ENCODE measurements at places on chromosomes 7 and 10.

DNA sequence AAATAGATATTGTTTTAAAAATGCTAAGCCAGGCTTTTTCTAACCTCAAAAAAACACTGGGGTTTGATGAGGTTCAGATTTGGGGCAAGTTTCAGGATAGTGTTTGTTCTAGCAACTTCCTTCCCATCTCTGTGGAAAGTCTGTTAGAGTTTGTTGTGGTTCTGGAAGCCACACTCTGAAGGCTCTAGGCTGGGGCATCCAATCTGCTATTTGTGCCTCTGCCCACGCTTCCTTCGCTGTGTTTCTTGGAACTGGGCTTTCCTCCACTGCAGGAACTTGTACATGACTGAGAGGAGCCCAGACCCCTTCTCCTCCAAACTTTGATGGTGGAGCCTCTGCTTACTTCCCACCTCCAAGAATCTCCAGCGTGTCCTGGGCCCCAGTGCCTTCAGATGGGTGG is 108.5 kb upstream of the SLC25A13 start:
- no peak for DNase-seq

GRCh38 chr7:135709508-135709907 is 18.5 kb downstream of the SLC13A4 start:
- DNase-seq, result no peak

DNA sequence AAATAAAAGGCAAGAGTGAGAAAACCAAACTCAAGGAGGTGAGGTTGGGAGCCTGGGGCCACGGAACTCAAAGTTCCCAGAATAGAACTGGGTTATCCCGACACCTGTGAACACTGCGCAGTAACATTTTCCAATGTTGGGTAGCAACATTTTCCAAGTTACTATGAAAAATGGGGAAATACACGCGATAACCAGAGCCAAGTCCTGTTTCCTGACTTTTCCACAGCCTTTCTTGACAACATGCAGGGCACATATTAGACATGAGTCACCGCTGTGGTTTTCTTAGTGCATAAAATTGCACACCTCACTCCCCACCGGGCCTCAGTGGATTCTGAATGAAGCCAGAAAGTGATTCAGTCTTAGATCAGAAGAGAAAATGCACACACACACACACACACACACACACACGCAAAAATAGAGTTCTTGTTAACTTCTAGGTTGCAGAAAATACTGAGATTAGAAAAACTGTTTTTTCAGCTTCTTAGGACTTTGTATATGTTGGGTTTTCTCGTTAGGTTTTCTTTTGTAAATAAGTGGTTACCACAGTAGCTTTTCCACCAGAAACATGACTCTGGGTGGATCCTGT is 70.0 kb downstream of the CAMK1D start:
- peak; percentile 5 for DNase-seq

- DNase-seq, result no peak
Measured at GRCh38 chr7:115004121-115004520, 82.2 kb downstream of the MDFIC start.

- no peak for DNase-seq
Measured at GRCh38 chr7:24024276-24025068, 259.5 kb upstream of the NPY start.

DNA sequence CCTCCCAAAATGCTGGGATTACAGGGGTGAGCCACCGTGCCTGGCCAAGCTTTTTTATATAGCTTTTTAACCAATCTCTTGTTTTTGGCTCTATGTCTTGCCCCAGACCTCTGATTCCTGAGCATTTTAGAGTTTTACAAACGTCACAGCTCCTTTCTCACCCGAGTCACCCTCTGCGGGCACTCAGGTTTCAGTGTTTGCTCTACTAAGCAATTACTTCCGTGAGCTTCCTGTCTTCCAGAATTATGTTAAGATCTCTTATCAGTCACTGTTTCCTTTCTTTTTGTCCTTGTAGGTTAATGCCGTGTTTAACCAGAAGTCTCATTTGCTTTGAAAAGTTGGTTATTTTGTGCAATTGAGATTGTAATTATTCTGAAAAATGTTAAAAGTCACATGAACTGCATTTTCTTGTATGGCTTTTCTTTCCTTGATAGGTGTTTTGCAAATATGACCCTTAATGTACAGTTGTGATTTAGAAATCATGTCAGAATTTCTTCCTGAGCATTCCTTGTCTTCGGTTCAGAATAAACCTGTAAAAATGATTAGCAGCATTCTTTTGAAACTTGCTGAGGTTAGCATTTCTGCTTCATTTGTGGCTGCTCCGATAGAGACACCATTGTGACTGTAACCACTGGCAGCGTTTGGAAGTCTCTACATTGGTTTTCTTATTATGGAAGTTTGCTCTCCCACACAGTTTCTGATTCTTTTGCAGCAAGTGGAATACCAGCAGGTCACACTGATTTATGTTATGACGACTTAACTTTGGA is 4.5 kb upstream of the HKDC1 start:
- DNase-seq, result no peak

DNA sequence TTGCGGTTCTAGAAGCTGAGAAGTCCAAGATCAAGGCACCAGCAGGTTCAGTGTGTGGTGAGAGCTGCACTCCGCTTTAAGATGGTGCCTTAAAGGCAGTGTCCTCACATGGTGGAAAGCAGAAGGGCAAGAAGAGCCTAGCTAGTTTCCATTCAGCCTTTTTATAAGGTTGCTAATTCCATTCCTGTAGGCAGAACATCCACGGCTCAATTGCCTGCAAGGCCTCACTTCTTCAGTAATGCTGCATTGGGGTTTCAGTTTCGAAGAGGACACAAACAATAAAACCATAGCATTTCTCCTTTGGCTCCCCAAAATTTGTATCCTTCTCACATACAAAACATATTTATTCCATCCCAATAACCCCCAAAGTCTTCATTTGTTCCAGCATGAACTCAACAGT is 109.5 kb upstream of the KCND2 start:
- no peak for DNase-seq

- DNase-seq, result no peak
Measured at GRCh38 chr10:132429281-132430230, 32.6 kb downstream of the PWWP2B start.

DNA sequence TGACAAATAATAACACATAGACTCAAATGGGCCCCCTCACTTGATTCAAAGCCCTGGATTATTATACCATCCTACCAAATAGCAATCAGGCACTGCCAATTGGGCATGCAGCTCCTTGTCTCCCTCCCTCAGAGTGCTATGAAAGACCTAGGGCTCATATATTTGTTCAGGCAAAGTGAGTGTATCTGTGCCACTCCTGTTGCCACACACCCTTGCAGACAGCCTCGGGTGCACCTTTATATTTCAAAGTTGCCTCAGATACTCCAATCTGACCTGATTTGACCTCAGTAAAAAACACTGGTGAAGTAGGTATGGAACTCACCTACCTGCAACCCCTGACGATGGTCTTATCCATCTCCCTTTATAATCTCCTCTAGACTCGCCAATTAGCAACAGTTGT is 3.0 kb upstream of the NAMPT start:
- DNase-seq, result no peak

DNA sequence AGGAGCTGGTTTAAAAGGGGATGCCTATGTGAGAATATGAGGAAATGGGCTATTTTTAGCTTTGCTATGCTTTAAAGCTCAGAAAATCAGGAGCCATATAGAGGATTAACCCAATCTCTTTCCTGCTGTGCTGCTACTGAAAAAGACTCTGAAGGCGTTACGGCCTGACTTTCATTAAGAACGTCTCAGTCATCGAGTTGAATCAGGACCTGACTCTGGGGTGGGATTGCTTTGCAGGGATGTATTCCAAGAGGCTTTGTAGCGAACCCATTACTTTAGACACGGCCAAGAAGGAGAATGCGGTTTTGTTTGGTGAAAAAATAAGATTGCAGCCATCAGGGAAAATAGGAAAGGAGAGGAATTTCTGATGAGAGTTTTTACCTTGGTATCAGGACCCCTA is 426.9 kb downstream of the CCSER2 start:
- DNase-seq, result no peak

Measured in activated naive CD4-positive, alpha-beta T cell (primary cell).